Stimulated activated effector memory CD8-positive, alpha-beta T cell treated with anti-CD3 and anti-CD28 coated beads, Interleukin-12 subunit alpha, Interleukin-12 subunit beta, amount 100 ng/mL, for 72 hours (primary cell): ENCODE measurements at places on chromosomes 16 and 17.
A peak's percentile ranks its signal among the peaks of the same experiment; 100 is the strongest.

- no peak for DNase-seq
Measured at GRCh38 chr17:37710344-37710886, 34.4 kb downstream of the HNF1B start.

DNA sequence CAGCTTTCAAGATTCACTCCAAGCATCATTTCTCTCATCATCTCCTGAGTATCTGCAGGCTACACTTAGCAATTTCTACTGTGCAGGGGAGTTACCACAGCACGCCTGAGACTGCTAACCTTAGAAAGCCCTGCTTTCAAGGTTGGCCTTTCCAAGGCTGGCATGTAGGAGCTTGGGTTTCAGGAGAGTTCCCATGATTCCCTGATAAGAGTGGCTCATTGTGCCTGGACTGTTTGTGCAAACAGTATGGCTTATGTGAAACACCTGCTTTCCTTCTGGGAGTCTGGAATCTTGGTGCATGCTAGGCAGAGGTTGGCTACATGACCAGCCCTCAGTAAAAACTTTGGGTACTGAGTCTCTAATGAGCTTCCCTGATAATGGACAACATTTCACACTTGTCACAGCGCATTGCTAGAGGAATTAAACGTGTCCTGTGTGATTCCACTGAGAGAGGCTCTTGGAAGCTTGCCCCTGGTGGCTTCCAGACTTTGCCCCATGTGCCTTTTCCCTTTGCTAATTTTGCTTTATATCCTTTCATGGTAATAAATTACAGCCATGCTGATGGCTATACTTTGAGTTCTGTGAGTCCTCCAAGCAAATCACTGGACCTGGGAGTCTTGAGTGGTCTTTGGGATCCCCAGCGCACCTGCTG is 19.7 kb upstream of the RGS9 start:
- no peak for DNase-seq

GRCh38 chr17:1434150-1434549 is 21.9 kb downstream of the CRK start:
- DNase-seq: no peak

- no peak for DNase-seq
Measured at GRCh38 chr16:83418565-83418964, 389.2 kb upstream of the HSBP1 start.

DNA sequence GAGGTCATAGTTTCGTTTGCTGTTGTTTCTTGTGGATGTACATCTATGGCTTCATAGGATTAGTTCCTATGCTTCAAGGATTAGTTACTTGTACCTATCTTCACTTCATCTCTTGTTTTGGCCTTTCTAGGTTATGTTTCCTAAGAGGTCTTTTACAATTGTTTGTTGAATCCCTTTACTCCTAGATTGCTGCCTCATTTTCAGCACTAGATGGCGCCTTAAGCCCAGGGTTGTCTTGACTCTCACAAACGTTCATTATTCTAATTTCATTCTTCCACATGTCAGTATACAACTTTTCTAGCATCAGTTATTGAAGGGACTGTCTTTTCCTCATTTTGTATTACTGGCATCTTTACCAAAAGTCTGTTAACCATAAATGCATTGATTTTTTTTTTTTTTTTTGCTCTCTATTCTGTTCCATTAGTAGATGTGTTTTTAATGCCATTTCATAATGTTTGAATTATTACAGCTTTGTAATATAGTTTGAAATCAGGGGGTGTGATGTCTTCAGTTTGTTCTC is 45.0 kb upstream of the NACA2 start:
- peak; percentile 18 for DNase-seq

GRCh38 chr16:57016301-57016700 is 26.9 kb downstream of the NLRC5 start:
- no peak for DNase-seq

GRCh38 chr17:27870345-27870744 is 22.8 kb downstream of the LYRM9 start:
- DNase-seq: no peak

DNA sequence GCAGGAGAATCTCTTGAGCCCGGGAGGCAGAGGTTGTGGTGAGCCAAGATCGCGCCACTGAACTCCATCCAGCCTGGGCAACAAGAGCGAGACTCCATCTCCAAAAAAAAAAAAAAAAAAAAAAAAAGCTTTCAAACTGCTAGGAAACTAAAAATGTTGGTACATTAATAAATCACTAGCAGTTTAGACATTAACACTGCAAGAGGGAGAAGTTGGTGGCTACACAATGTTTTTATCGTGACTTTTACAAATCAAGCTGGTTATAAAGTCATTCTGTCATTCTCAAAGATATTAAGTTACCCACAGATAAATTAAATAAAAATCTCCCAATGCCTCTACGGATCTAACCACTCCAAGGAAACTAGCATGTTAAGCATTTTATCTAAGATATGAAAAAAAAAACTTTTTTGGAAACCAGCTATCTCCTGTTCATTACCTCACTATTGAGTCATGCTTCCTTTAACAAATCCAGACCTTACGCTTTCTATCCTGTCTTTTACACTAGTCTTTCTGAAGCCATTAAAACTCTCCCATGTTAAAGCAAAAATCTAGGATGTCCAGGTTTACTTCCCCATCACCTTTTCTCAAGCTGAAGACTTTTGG is 85.9 kb upstream of the SMURF2 start:
- no peak for DNase-seq
